ENCODE measurements at places on chromosomes 3 and 15. TPM values are rescaled to one million over a fixed set of nuclear protein-coding genes. Genes with fewer than 3 reads are reported as not detected.

Gene HYAL2
- 384 TPM for total RNA-seq

Gene C2CD4A
- total RNA-seq: 3.2 TPM

Gene VEPH1
- total RNA-seq: 5.3 TPM

Gene GOLGA6D
- not detected for total RNA-seq

Gene ANKDD1A
- total RNA-seq: 6.0 TPM

Gene MAPKBP1
- total RNA-seq: 9.1 TPM

Gene TMEM207
- total RNA-seq: not detected

Gene PLA2G4D
- total RNA-seq: not detected

Gene RCN2
- 42.0 TPM for total RNA-seq

Gene IL17RB
- total RNA-seq: 0.13 TPM

Gene CCNB2
- total RNA-seq: 9.5 TPM

Gene KIF15
- 2.9 TPM for total RNA-seq

Gene GOLGA8T
- under 0.01 TPM for total RNA-seq

Gene DPPA2
- total RNA-seq: not detected

Gene A4GNT
- not detected for total RNA-seq

Gene CHDH
- 0.26 TPM for total RNA-seq

Gene SCAMP2
- 24.3 TPM for total RNA-seq

Gene STAC
- total RNA-seq: 2.1 TPM

Data from dermis microvascular lymphatic vessel endothelial cell (primary cell).